Ovary (tissue), 10 donors: ENCODE measurements at places on chromosomes 12 and 14.

- no peaks in the 10 kb centered on the region for H3K4me1 ChIP-seq
- H3K36me3 ChIP-seq = no peaks in the 10 kb centered on the region
- H3K4me3 ChIP-seq = no peak overlapping the region
Observed at GRCh38 chr12:2540535-2540941, 254.2 kb upstream of the FKBP4 start.

DNA sequence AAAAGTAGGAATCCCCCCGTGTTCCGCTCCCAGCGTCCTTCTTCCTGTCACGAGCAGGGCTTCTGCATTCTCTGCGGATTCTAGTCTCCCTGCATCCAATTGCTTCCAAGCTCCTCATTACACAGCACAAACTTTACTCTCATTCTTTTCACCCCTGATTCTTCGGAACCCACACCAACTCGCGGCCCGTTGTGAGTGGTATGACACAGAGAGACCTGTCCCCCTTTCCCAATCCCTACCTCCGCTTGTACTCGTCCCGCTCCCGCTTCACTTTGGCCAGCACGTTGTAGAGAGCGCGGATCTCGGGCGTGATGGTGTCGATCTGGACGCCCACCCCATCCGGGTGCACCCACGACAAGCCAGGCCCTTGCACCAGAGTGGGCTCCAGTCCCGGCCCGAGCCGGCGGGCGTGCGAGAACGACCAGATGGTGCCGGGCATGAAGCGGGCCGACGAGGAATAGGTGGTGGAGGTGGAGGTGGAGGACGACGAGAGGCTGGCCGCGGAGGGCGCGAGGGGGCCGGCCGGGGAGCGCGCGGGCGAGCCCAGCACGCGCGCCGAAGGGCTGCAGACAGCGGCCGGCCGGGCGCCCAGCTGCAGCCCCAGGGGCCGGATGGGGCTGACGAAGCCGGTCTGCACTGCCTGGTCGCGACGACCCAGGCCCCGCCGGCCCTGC is 687 bp downstream of the IFFO1 start:
- H3K27me3 ChIP-seq = no peaks in the 10 kb centered on the region
- H3K27ac ChIP-seq = no peak overlapping the region
- no peak for DNase-seq
- H3K4me3 ChIP-seq = peak overlapping the region; percentile 79

- DNase-seq = no peak
- H3K27ac ChIP-seq = no peak overlapping the region
- no peaks in the 10 kb centered on the region for H3K36me3 ChIP-seq
- H3K27me3 ChIP-seq = no peaks in the 10 kb centered on the region
Observed at GRCh38 chr14:72678356-72678755, 215.5 kb downstream of the DPF3 start.

- H3K27ac ChIP-seq = no peak overlapping the region
- no peak for DNase-seq
- no peaks in the 10 kb centered on the region for H3K36me3 ChIP-seq
Observed at GRCh38 chr12:53571295-53571694, 54.9 kb downstream of the ATF7 start.

DNA sequence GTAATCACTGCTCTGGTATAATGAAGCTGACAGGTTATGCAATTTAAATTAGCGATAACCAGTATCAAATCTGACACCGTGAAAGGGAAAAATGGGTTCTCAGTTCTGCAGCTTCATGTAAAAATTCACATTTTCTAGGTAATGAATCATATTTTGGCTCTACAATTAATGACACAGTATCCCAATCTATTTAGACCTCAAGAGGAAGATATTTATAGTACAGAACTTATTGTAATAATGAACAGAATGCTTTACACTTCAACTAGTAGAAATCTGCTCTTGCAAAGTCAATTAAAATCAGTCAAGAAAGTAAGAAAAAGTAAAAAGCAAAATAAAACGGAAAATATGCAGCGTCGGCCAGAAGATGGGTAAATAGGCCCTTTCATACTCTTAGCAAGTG is 24.3 kb downstream of the SEL1L start:
- H3K27me3 ChIP-seq = no peaks in the 10 kb centered on the region
- no peak overlapping the region for H3K4me3 ChIP-seq
- H3K4me1 ChIP-seq = peaks cover 10% of the 10 kb centered on the region
- DNase-seq = no peak

DNA sequence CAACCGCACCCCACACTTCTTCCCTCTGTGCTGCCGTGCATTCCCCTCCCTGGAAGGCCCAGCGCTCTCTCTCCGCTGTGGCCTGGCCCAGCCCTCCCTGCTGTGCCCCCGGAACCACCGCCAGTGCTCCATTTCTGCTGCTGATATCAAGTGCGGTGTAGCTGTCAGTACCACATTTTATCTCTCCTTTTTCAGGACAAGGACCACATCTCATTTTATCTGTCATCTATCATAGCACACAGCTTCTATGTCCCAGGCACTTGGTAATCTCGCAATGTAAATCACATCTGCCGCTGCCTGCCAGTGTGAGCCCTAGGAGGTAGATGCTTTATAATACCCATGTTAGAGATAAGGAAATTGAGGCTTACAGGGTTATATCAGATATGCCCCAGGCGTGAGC is 18.3 kb downstream of the IL31 start:
- no peak overlapping the region for H3K27ac ChIP-seq
- no peaks in the 10 kb centered on the region for H3K27me3 ChIP-seq
- H3K4me1 ChIP-seq = no peaks in the 10 kb centered on the region
- no peak for DNase-seq
- H3K36me3 ChIP-seq = no peaks in the 10 kb centered on the region

- no peak overlapping the region for H3K4me3 ChIP-seq
- no peaks in the 10 kb centered on the region for H3K27me3 ChIP-seq
- H3K4me1 ChIP-seq = peaks cover 5% of the 10 kb centered on the region
- H3K27ac ChIP-seq = no peak overlapping the region
- DNase-seq = no peak
Observed at GRCh38 chr14:103443111-103443510, 57.9 kb downstream of the MARK3 start.

DNA sequence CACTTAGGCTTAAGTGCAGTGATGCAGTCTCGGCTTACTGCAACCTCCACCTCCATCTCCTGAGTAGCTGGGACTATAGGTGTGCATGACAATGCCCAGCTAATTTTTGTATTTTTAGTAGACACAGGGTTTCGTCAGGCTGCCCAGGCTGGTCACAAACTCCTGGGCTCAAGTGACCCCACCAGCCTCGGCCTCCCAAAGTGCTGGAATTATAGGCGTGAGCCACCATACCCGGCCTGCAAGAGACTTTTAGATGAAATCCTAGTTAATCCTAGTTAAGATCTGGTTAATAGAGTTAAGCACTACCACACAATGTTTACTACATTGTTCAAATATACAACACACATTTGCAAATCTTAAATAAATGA is 196.5 kb upstream of the AMIGO2 start:
- DNase-seq = no peak
- H3K4me1 ChIP-seq = peaks cover 2% of the 10 kb centered on the region
- no peaks in the 10 kb centered on the region for H3K36me3 ChIP-seq
- no peak overlapping the region for H3K27ac ChIP-seq

DNA sequence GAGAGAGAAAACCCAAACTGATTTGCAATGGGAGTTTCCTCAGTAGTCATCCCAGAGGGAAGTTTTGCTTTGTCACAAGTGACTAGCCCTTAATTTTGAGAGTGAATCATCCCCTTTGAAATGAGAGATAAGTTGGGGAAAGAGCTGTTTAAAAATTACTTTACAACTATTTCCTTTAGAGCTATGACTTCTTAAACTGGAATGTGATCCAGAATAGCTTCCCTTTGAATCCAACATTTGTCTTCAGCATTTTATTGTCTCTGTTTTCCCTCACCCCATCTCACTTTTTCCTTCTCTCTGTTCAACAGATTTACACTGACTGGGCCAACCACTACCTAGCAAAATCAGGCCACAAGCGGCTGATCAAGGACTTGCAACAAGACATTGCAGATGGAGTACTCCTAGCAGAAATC is 109.3 kb downstream of the NAV3 start:
- no peak overlapping the region for H3K4me3 ChIP-seq
- H3K27me3 ChIP-seq = no peaks in the 10 kb centered on the region
- no peaks in the 10 kb centered on the region for H3K36me3 ChIP-seq
- no peak overlapping the region for H3K27ac ChIP-seq

GRCh38 chr14:69321601-69322330 is 61.8 kb downstream of the GALNT16 start:
- DNase-seq = no peak
- H3K4me3 ChIP-seq = no peak overlapping the region
- H3K27me3 ChIP-seq = no peaks in the 10 kb centered on the region
- H3K36me3 ChIP-seq = no peaks in the 10 kb centered on the region
- peaks cover 4% of the 10 kb centered on the region for H3K4me1 ChIP-seq

GRCh38 chr12:131100031-131100674 is 146.4 kb downstream of the ADGRD1 start:
- H3K36me3 ChIP-seq = no peaks in the 10 kb centered on the region
- DNase-seq = no peak
- H3K27ac ChIP-seq = no peak overlapping the region
- no peak overlapping the region for H3K4me3 ChIP-seq
- no peaks in the 10 kb centered on the region for H3K27me3 ChIP-seq

DNA sequence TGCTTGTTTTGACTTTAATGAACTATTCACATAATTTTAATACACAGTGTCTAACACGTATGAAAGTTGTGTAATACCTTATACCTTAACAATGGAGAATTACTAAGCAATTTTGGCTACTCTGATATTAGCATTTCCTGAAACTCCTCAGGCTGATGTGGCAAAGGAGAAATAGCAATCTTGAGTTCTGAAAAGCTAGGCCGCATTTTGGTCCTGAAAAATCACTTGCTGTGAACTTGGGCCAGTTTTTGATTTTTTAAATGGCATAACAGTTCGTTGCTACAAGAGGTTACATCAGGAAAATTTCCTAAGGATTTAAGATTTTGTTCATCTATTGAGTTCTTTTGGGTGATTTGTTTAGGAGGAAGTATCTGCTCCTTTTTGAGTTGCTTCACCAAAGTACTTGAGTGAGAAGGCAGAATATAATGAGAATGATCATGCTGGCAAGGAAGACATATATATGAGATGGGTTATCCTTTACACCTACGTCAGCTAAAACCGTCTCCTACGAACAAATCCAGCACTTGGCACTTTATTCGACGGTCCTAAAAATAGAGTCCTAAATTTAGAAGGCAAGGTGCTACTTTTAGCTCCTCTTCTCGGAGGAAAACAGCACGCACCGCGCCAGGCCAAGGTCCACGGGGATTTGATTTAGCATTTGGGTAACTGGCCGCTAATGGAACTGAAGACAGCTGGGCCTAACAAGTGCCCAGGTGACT is 32.2 kb downstream of the MIA2 start:
- no peaks in the 10 kb centered on the region for H3K36me3 ChIP-seq
- peaks cover 1% of the 10 kb centered on the region for H3K4me1 ChIP-seq
- no peaks in the 10 kb centered on the region for H3K27me3 ChIP-seq
- DNase-seq = no peak
- peak overlapping the region; percentile 96 for H3K27ac ChIP-seq

- no peak overlapping the region for H3K4me3 ChIP-seq
- no peaks in the 10 kb centered on the region for H3K27me3 ChIP-seq
- DNase-seq = no peak
- H3K4me1 ChIP-seq = peaks cover 5% of the 10 kb centered on the region
- no peak overlapping the region for H3K27ac ChIP-seq
Observed at GRCh38 chr14:30998100-30998706, 27.2 kb upstream of the AP4S1 start.

DNA sequence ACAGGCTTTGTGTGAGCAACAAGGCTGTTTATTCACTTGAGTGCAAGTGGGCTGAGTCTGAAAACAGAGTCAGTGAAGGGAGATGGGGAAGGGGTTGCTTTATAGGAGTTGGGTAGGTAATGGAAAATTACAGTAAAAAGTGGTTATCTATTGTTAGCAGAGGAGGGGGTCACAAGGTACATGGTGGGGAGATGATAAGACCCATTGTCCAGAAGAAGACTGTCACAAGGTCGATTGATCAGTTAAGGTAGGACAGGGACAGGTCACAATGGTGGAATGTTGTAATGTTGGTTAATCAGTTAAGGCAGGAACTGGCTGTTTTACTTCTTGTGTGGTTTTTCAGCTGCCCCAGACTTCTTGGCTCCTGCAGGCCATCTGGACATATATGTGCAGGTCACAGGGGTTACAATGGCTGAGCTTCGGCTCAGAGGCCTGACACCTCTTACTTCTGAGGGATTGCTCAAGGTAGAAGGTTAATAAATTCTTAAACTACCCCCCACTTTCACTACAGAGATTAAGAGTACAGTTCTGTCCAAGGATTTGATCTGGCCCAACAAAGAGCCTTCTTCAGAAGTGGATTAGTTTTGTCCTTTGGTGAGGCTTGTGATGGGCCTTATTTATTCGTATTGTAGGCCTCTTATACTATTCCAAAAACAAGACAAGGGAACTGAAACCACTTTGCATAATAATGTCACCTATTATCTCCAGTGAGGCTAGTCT is 13.8 kb upstream of the DHRS4 start:
- H3K27ac ChIP-seq = no peak overlapping the region
- H3K36me3 ChIP-seq = no peaks in the 10 kb centered on the region
- no peaks in the 10 kb centered on the region for H3K27me3 ChIP-seq
- H3K4me1 ChIP-seq = no peaks in the 10 kb centered on the region
- DNase-seq = no peak

DNA sequence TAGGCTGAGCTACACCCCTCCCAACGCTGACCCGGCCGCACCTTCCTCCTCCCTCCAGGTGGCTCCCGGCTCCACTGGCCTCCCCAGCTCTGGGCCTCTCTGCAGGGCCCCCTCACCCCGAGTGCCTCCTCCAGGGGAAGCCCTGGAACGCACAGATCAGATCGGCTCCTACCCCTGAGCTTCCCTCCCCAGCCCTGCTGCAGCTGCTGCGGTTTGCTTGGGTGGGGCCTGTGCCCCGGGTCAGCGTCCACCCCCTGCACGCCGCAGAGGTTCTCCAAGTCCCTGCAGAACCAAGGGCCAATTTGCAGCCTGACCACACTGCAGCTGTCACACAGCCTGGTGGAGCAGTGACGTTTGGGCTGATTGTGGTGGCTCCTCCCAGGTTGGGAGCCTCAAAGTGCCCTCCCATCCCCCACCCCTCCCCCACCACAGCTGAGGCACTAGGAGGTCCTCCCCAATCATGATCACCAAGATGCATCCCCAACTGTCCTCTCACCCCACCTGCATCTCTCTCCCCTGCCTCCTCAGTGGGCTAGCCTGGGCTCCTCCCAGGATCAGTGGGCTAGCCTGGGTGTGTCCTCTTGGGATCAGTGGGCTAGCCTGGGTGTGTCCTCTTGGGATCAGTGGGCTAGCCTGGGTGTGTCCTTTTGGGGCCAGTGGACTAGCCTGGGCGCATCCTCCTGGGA is 12.8 kb upstream of the FBRSL1 start:
- peak; percentile 11 for DNase-seq
- H3K4me3 ChIP-seq = no peak overlapping the region
- no peaks in the 10 kb centered on the region for H3K36me3 ChIP-seq
- H3K27me3 ChIP-seq = no peaks in the 10 kb centered on the region
- H3K27ac ChIP-seq = no peak overlapping the region
- H3K4me1 ChIP-seq = peaks cover 1% of the 10 kb centered on the region

DNA sequence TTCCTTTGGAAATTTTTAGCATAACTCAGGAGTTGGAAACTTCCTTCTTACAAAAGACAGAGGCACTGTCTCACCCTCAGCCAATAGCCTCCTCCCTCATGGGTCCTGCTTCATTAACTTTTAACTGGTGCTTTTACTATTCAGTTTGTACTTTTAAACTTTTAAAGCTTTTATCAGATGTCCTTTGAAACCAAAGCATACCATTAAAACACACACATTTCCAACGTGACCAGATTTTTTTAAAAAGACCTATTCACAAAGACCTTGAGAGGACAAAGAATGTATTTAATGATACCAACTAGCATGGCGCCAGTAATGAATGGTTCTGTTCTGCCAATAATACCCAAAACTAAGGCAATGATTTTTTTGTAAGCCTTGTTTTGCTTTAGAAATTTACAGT is 173.6 kb upstream of the EEA1 start:
- H3K4me3 ChIP-seq = no peak overlapping the region
- no peak overlapping the region for H3K27ac ChIP-seq
- H3K4me1 ChIP-seq = peaks cover 6% of the 10 kb centered on the region
- H3K36me3 ChIP-seq = no peaks in the 10 kb centered on the region
